ENCODE measurements at places on chromosomes 12 and 14. TPM values are rescaled to one million over a fixed set of nuclear protein-coding genes. Genes with fewer than 3 reads are reported as not detected.

The EFS gene
- 19.4 TPM for total RNA-seq

The PLBD1 gene
- total RNA-seq, result 12.4 TPM

The VSX2 gene
- not detected for total RNA-seq

The OVCH1 gene
- 1.1 TPM for total RNA-seq

The IFNG-AS1 gene
- not detected for total RNA-seq

The TXNDC16 gene
- 9.9 TPM for total RNA-seq

The MRPS35 gene
- 29.7 TPM for total RNA-seq

The LTB4R gene
- 5.6 TPM for total RNA-seq

The RFC5 gene
- 6.0 TPM for total RNA-seq

The SMOC1 gene
- 28.9 TPM for total RNA-seq

The RILPL2 gene
- 5.3 TPM for total RNA-seq

The KLHL33 gene
- 0.52 TPM for total RNA-seq

The P2RX7 gene
- 5.0 TPM for total RNA-seq

The NPAS3 gene
- total RNA-seq, result 1.3 TPM

The GTF2A1 gene
- 30.6 TPM for total RNA-seq

The NELL2 gene
- 1.3 TPM for total RNA-seq

The COCH gene
- 8.5 TPM for total RNA-seq

The APOF gene
- not detected for total RNA-seq

The KRT77 gene
- total RNA-seq, result not detected

The KRT75 gene
- total RNA-seq, result not detected

The B4GALNT3 gene
- 5.0 TPM for total RNA-seq

The PARP11 gene
- 10.0 TPM for total RNA-seq

The BDKRB2 gene
- 4.6 TPM for total RNA-seq

The MAGOHB gene
- 19.3 TPM for total RNA-seq

The CLEC9A gene
- not detected for total RNA-seq

The IL26 gene
- not detected for total RNA-seq

The POTEG gene
- not detected for total RNA-seq

The NPFF gene
- total RNA-seq, result not detected

The GPR162 gene
- total RNA-seq, result 5.1 TPM

The FOXN4 gene
- not detected for total RNA-seq

The ANKRD33 gene
- not detected for total RNA-seq

Data from posterior vena cava (tissue), 2 donors.